ENCODE measurements at places on chromosomes 16 and 17.

DNA sequence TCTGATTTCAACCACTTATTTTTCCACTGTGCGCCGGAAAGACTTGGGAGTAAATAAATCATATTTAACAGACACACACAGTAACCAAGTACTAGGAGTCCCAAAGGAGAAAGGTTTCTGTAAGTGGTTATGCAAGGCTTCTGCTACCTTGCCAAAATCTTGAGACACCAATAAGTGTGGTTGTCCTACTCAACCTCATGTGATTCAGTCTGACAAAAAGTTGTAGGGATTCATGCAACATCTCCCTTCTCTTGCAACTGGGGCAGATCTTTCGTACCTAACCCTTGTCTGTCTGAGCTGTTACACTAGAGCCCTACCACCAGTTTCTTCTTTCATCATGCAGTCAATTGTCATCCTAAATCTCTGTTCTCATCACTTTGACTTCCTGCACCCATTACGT, 69.9 kb upstream of the NUDT7 start:
- no peak for DNase-seq

- no peak for DNase-seq
These were observed 36.4 kb downstream of the HEATR3 start for GRCh38 chr16:50102051-50102746.

DNA sequence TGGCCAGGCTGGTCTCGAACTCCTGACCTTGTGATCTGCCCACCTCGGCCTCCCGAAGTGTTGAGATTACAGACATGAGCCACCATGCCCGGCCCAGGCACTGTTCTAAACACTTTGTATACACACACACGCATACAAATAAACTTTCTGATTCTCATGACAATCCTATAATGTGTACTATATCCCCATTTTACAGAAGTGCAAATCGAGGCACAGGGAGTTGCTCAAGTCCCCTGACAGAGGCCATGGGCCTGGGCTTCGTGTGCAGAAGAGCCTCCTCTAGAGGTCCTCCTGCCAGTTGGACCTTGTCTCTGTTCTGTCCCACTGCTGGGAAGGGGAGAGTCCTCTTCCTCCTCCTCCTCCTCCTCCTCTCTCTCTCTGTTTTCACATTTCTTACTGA, 9.9 kb upstream of the GPRC5B start:
- DNase-seq, result no peak

- no peak for DNase-seq
These were observed 9.6 kb downstream of the IL32 start for GRCh38 chr16:3074860-3075522.

GRCh38 chr17:80455336-80455710, 21.1 kb downstream of the NPTX1 start:
- no peak for DNase-seq

DNA sequence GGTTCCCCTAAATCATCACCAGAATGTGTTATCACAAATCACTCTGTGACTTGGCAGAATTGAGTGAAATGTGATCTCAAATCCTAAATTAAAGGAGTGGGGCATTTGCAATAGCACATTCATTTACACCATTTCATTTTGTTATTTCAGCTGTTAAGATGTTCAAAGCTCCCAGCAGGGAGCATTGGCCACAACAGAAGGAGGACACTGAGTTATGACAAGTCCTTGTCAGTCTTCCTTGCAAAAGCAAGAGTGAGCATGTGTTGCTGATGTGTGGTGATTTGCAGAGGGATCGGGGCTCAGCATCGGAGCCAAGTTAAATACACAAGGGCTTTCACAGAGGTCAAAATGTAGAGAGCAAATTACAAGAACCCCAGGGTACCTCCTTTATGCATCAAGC, 372.2 kb upstream of the CDH5 start:
- DNase-seq, result no peak

DNA sequence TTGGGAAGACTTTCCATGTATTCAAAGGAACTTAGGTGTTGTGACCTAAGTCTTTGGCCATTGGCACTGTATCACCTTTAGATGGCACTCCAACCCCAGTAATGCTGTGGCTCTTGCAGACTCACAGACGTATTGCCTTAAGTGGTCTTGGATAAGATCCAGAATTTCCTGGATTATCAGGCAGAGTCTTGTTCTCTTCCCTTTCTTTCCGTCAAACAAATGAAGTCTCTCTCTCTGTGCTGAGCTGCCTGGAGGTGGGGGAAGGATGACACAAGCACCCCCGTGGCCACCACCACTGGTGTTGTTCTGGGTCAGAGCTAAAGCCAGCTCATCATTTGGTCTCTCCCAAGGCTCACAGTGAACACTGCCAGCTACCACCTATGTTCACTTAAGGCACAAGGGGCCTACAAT, 789.9 kb upstream of the KIF2B start:
- DNase-seq, result peak; percentile 95

GRCh38 chr17:77543801-77544200, 403.0 kb downstream of the SEC14L1 start:
- DNase-seq, result no peak

DNA sequence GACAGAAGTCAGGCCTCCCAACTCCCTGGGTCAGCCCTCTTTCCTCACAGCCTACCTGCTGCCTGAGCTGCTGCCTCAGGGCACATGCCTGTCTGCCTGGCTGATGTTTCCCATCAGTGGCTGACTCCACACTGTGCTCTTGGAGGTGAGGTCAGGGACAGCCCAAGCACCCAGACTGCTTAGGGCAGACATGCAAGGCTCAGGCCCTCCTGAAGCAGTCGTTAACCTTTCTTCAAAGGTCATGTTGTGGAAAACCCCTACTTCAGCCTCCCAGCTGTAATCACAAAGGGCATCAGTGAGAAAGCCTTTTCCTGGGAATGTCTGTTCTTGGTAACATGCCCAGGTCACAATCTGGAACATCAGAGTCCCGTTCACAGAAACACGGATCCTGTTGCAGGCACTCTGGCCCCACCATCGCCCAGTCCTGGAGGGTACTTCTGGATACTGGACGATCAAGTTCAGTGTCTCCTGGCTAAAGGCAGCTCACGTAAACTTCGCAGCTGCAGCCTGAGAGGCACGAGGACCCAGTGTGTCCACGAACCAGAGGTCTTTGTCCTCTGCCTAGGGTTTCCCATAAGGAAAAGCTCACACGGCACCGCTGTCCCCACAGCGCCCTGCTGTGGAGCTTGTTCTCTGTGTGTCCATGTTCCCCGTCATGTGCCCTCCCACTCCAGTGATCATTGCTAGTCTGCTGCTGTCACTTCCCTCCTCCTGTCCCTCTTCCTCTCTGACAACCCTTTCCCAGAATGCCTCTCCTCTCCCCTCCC, 54.9 kb downstream of the GNAO1 start:
- no peak for DNase-seq

- DNase-seq, result no peak
These were observed 36.8 kb upstream of the LYRM9 start for GRCh38 chr17:27930000-27930399.

- DNase-seq, result no peak
These were observed 40.1 kb upstream of the LITAF start for GRCh38 chr16:11626657-11627291.

- no peak for DNase-seq
These were observed 393 bp downstream of the ANKRD11 start for GRCh38 chr16:89489898-89490438.

- DNase-seq, result no peak
These were observed 168.6 kb downstream of the RGS9 start for GRCh38 chr17:65305778-65306177.

DNA sequence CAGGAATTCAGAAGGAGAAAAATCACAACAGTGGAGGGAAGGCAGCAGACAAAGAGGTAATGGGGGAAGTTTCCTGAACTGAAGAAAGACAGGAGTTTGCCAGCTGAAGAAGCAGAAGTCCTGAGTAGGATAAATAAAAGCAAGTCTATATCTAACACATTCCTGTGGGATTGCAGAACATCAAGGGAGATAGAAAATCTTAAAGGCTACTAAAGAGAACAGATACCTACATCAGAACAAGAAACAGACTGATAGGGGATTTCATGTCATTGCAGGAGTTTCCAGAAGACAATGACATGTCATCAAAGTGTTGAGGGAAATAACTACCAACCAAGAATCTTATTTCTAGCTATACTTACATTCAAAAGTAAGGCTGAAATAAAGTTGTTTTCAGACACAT, 21.3 kb upstream of the CRYBA1 start:
- DNase-seq, result no peak

DNA sequence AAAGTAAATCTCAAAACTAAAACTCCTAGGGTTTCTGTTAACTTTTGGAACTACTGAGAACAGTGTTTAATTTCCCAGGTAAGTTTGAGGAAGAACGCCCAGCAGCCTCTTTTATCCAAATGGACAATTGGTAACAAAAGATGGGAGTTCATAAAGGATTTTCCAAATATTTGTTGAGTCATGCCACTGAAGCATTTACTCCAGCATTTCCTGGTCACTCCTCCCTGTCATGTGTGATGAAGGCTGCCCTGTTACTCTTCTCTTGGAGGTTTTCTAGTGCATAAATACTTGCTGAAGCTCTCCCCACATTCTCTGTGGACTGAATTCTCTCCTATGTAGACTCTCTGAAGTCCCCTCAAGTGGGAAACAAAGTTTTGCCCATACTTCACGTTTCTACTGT, 16.5 kb downstream of the ZNF75A start:
- no peak for DNase-seq

DNA sequence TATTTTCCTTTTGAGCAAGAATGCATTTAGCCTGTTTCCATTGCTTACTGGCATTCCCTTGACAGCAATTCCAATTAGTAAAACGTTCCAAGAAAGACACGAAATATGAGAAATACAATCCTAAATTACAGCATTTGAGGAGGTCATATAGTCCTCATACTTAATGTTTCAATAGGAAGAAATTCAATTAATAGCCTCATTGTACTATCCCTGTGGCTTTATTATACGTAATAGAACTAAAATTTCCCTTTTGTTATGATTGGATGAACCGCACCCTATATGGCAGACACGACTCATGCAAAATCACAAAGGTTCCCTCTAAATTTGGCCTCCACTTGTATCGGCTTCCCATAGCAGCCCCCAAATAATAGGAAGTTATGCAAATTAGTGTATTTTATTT, 291.7 kb downstream of the CEP112 start:
- no peak for DNase-seq

- DNase-seq, result no peak
These were observed 502.1 kb downstream of the KIF2B start for GRCh38 chr17:54324813-54325212.

DNA sequence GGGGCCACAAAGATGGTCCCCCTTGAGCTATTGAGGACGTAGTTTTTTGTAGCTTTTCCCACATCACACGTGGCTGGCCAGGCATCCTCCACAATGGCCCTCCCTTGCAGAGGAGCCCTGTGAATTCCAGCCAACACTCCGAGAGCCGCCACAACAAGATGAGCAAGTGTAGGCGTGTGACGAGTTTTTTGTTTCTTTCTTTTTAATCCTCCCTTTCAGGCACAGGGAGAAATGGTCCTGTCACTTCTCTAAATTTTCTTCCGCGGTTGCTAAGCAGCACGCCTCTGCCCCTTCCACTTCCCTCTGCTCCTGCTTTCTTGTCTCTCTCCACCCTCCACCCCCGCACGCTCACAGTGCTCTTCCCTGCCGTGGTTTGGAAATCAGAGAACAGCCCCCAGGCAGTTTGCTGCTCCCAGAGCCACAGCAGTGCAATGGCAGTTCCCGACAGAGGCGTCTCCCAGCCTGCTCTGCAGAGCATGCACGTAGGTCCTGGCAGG, 68.0 kb upstream of the MRTFB start:
- no peak for DNase-seq

GRCh38 chr17:73348018-73348828, 36.4 kb upstream of the CDC42EP4 start:
- DNase-seq, result no peak

DNA sequence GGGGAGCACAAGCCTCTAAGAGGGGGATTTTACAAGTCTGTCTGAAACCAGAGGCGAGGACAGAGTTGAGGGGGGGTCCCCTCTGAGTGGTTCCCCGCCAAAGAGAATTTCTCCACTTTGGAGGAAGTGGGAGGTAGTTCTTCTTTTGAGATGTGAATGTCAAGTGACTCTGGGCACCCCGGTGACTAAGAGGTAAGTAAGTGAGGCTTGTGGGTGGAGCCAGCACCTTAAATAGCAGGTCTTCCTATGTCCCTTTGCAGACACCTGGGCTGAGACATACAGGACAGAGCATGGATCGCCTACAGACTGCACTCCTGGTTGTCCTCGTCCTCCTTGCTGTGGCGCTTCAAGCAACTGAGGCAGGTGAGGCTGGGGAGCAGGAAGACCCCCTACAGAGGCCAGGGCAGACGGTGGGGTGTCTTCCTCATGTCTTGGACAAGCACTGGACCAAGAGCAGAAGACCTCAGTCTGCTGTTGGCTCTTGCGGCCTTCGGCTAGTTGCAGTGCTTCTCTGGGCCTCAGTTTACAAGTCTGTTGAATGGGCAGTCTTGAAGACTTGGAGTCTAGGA, at the start of gene CCL22:
Gene CCL22, plus strand, starts transcription at position 257 of the 569 bp plus-strand sequence. Its CDS starts 34 bp downstream, at position 291.
- no peak for DNase-seq

DNA sequence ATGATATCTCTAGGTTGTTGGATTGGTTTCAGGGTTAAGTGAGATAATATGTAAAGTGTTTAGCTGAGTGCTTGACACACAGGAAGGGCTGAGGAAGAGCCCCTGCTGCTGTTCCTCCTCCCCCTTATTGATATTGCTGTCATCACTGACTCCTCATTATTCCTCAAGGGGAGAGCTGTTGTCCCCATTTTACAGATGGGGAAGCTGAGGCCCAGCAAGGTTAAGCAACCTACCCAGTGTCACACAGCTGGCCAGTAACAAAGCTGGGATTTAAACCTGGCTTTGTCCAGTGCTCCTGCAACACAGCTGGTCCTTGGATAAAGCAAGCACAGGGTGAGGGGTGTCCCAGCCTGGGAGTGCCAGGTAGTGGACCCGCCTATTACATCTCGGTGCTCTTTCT, 9.8 kb downstream of the WSCD1 start:
- DNase-seq, result no peak

- no peak for DNase-seq
These were observed 6.5 kb upstream of the TAOK1 start for GRCh38 chr17:29383686-29384085.

DNA sequence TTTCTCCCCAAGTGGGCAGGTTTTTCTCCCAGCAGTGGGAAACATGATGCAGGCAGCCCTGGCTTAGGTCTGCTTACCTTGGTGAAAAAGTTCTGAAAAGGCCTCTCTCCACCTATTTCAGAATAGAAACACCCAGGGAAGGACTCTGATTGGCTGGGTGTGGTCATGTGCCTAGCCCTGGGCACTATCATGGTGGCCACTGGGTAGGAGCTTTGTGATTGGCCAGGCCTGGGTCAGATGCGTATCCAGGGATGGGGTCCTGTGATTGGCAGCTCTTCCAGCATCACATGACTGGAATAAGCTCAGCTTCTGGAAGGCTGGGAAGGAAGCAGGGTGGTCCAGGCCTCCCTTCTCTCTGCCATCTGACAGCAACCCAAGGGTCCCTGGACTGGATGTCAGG, 53.5 kb downstream of the ZDHHC7 start:
- DNase-seq, result no peak

- no peak for DNase-seq
These were observed 18.0 kb upstream of the ZNF629 start for GRCh38 chr16:30805056-30805369.
